AG09309 (cell line): ENCODE measurements at places on chromosomes 11 and 22.

- DNase-seq: no peak
Observed at GRCh38 chr11:15841931-15842740, 514.2 kb downstream of the SOX6 start.

GRCh38 chr11:17610085-17610894, 63.2 kb downstream of the OTOG start:
- no peak for DNase-seq

GRCh38 chr22:49282596-49282995, 545.1 kb downstream of the BRD1 start:
- no peak for DNase-seq

DNA sequence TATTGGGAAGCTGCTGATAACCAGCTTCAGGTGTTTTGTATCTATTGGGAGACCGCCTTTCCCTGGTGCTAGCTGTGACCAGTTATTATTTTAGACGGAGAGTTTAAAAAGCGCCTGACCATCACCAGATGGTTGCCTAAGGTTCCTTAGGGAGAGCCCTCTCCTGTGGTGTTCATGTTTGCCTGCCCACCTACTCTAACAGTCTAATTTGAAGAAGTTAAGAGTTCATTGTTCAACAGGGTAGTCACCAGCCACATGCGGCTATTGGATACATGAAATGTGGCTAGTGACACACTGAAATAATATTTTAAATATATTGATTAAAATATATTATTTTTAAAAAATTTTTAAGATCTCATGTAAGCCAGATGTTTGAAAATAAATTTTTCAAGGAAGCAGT, 71.3 kb upstream of the SLN start:
- DNase-seq: no peak

DNA sequence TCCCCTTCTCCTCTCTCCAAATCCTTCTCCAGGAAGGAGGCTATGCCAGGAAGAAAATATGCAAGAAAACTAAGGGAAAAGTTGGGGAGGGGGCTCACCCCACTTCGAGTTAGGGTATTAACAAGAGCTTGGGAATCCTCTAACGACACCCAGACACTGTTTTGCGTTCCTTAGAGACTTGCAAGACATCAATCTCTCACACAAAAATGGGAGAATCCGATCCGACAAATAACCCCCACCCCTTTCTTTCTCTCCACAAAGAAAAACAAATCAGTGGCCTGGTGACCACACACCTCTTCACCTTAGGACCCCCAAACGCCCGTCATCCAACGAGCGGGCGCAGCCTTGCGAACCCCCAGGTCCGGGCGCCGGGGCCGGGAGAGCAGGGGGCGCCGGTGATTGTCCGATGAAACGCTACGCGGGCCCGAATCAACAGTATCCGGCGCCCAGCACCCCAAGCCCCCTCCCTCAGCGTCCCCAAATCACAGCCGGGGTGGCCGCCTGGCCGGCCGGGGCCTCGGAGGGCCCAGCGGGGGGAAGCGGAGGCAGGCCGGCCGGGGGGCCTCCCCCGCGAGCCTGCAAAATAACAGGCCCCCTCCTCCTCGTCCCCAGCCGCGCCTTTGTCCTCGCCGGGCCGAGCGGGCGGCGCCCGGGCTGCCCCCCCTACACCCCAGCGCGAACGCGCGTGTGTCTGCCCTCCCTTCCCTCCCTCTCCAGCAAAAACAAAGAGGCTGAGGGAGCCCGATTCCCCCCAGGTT, 690 bp downstream of the CSNK1E start:
- DNase-seq: no peak

DNA sequence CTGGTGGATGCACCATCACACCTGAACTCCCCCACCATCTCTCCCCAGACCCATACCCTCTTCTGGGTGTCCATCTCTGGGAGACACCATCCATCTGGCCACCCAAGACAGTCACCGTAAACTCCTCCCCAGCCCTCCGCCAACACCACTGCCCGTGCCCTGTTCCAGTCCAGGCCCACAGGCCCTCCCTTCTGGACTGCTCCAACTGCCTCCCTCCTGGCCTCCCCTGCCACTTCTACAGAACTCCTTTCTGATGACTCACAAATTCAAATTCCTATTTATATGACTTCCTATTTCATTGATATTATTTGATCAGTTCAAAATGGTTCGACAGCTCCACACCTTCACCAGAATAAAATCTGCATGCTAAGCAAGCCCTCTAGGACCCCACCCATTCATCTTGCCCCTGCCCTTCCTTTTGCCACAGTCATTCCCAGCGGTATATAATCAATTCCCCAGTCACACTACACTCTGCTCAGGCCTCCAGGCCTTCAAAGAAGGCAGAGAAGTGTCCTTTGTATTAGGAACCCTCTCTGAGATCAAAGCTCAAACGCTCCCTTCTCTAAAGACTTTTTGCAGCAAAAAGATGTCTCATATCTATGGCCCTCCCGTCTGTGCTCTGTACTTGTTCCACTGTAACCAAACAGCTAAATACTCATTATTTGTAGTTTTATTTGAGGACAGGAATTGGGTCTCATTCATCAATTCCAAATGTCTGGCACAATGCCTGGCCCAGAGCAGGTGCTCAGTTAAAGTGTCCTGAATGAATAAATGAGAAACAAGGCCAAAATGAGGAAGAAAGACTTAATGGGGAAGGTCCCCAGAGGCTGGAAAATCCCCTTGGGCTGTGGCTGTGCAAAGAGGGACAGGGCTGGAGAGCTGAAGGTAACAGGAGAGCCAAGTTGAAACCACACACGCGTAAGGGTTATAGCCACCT, 29.0 kb downstream of the MYH9 start:
- DNase-seq: no peak

DNA sequence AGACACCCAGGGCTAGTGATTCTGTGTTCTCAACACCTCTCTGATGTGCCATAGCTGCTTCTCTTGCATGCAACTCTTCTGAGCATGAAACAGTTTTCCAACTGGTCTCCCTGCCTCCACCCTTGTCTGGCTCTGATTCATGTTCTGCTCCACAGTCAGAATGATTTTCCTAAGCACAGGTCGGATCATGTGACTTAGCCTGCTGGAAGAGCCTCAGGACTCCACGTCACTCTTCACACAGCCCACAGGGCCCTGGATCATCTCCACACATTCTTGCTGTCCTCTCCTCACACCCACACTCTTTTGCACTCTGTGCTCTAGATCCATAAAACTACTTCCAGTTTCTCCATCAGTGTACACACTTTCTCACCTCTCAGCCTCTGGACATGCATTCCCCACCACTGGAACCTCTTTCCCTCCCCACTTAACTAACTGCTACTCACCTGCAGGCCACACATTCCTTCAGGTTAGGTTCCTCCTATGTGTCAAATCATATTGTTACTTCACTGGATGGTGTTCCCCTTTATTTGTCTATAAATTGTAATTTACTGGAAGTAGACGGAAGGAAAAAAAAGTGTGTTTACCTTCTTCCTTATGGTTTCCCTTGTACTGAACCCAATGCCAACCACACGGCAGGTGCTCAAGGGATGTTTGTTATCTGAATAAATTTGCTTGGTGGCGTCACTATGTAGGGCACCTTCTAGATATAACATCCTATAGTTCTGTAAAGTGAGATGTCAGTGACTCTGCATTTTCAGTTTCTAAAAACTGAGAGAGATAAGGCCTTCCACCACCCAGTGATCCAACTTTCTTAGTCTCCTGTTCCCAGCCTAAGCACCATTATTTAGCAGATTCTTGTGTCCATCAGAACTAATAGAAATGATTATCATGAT, 133.7 kb downstream of the ETS1 start:
- peak; percentile 95 for DNase-seq

GRCh38 chr22:40529821-40530220, 106.7 kb downstream of the MRTFA start:
- DNase-seq: no peak

- no peak for DNase-seq
Observed at GRCh38 chr11:4090258-4090657, 4.3 kb upstream of the RRM1 start.

GRCh38 chr22:27867953-27868731, 50.9 kb downstream of the PITPNB start:
- no peak for DNase-seq

DNA sequence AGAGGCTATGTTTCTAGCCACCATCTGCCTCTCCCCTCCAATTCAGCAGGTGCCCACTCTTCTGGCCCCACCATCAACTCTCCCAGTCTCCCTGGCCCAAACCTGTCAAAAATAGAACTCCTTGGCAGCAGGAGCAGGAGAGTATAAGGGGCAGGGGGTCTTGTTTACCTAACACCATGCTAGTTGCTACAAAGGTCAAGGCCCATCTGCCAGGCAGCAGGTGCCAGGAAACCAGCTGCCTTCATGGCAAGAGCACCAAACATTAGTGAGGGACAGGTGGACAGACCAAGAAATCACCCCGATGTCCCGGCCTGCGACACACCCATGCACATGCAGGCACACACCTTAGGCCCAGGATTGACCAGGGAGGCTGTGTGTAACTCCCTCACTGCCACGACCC, 387.9 kb downstream of the BUD13 start:
- no peak for DNase-seq

GRCh38 chr11:69001243-69002081, 11.6 kb downstream of the MRGPRF start:
- no peak for DNase-seq

- no peak for DNase-seq
Observed at GRCh38 chr11:133164986-133165385, 367.3 kb downstream of the OPCML start.

DNA sequence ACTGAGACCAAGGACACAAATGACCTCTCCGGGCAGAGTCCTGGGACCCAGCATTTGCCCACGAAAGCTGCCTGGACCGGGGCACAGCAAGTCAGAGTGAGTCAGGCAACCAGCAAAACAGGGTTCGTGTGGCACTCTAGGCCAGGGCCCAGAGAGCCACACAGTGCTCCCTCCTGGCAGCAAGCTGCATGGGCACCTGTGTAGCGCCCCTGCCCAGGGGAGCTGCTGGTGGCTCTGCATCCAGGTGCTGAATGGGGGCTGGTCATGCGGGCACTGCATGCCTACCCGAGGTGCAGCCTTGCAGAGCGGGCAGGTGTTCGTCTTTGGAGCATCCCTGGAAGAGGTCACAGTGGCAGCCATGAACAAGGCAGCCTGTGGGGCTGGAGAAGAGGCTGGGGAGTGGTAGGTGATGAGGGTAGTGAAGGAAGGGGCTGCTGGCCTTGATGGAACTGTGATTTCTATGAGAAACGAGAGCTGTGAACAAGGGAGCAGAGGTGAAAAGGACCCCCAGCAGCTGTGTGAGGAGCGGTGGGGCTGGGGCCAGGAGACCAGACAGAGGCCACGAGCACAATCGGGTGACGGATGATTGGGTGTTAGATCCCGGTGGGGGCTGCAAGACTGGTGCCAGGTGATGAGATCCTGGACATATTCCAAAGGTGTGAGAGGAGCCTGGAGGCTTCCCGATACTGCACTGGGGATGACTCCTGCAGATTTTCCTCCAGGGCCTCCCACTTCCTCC, 63.3 kb downstream of the DGCR2 start:
- no peak for DNase-seq

GRCh38 chr22:49302530-49302929, 525.1 kb downstream of the BRD1 start:
- DNase-seq: no peak

- no peak for DNase-seq
Observed at GRCh38 chr11:36374726-36375125, 78.6 kb downstream of the PRR5L start.

- DNase-seq: no peak
Observed at GRCh38 chr11:130535520-130535919, 87.1 kb downstream of the ADAMTS15 start.

DNA sequence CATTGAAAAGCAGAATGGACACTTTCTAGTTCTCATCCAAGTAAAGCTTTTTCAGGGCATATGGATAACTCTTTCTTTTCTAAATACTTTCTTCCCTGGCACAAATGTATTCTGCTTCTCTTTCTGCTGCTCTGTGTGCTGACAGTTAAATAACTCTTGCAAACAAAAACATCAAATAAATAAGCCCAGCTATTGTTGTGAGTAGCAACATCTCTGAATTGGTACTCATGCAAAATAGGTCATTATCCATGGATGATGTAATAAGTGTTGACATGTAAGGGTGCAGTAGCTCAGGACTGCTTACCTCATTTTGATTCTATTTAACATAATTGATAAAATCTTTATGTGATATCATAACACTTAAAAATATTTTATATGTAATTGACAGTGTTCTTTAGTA, 164.3 kb downstream of the MSANTD4 start:
- no peak for DNase-seq

- DNase-seq: no peak
Observed at GRCh38 chr22:44888491-44889254, 121.1 kb downstream of the PHF21B start.

- no peak for DNase-seq
Observed at GRCh38 chr22:37018086-37018814, 997 bp downstream of the TST start.

- DNase-seq: no peak
Observed at GRCh38 chr22:37051391-37052385, at the start of gene KCTD17. Gene KCTD17 (plus strand): TSS chr22:37051742. CDS start chr22:37051761, 19 bp downstream.

- no peak for DNase-seq
Observed at GRCh38 chr22:46936378-46936903, 174.0 kb downstream of the TBC1D22A start.

DNA sequence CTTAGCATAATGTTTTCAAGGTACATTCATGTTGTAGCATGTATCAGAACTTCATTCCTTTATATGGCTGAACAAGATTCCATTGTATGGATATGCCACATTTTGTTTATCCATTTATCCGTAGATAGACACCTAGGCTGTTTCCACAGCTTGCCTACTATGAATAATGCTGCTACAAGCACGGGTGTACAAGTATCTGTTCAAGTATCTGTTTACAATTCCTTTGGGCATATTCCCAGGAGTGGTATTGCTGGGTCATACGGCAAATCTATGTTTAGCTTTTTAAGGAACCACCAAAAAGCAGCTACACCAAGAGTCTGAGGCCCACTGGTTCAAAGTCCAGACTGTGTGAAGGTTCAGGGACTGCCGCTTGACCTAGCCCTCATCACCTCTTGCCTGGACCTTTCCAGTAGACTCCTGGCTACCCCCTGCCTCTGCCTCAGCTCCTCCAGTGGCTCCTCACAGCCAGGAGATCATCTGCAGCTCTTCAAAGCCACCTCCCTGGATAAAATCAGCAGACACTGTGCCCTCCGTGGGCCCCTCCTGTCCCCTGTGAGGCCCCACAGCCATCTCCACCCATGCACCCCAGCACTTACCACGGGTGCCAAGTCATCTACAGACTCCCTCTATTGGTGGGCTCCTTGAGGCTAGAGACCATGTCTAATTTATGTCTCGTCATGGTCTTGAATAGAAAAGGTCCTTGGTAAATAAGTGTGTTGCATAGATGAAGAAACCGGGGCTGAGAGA, 160.3 kb downstream of the MN1 start:
- DNase-seq: no peak

- DNase-seq: no peak
Observed at GRCh38 chr11:61897387-61898246, 6.3 kb upstream of the FADS3 start.
